Stimulated activated CD4-positive, alpha-beta T cell treated with anti-CD3 and anti-CD28 coated beads, TNF-alpha, amount 100 ng/mL, for 48 hours (primary cell): ENCODE measurements at places on chromosomes 1 and 21.

DNA sequence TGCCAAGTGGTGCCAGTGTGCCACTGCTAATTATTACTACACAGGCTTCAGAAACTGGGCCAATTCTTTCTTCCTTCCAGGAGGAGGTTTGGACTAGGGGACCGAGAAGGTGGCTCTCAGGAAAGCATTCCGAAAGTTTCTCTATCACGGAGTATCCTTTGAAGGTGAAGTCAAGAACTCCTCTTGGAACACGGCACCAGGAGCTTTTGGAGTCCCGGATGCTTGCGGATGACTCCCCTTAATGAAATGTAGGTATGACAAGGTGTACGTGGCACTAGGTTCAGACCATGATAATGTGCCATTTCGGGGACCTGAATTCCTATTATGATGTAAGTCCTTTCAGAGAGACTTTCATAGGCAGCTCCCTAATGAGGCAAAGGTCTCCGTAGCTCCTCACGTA lies 634.1 kb downstream of the KIF26B start:
- no peak for DNase-seq

DNA sequence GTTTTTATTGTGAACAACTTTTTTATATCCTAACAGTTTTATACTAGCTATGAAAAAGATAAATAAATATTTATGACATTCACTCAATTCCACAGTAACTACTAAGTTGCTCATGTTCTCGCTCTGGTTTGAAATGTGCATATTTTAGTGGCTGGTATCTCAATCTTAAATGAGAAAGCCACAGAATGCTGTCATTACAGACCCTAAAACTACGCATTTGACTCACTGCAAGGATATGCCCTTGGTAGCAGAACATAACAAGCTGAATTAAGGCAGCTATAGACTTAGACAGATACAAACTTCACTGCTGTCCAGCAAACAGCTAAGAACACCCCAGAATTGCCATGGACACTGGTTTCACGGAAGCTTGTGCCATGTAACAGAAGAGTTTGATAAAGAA lies 19.0 kb downstream of the DAB1 start:
- no peak for DNase-seq

DNA sequence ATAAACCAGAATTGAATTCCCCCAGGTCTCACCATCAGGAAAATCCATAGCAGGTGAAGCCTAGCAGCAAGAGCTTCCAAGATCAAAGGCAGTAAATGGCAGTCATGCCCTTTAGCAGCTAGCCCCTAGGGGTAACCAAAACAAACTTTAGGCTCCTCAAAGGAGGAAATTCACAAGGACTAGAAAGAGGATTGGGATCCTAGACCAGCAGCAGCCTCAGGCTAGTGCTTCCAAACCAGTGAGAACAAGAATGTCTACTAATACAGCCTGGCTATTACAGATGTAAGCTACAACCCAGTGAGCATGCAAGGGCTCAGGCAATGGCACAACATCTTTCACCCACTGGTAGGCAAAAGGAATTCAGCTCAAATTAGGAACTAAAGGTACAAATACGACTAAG lies 11.1 kb upstream of the RIMKLA start:
- DNase-seq = no peak

- no peak for DNase-seq
Observed at GRCh38 chr21:38042246-38042645, 126.0 kb upstream of the KCNJ6 start.

DNA sequence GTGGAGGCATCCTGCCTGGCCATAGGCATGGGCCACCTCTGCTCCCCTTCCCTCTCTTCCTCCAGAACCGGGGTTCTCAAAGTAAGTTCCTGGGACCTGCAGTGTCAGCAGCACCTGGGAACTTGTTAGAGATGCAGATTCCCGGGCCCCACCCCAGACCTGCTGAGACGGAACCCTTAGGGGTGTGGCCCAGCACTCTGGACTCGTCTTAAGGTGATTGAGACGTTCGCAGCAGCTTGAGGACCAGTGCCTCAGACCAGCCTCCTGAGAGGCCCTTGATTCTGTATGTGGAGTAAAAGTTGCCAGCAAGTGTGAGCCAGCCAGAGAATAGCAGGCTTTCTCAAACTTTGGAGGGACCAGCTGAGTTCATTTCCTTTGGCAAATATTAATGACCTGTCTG lies 14.2 kb downstream of the COQ8A start:
- DNase-seq = no peak

DNA sequence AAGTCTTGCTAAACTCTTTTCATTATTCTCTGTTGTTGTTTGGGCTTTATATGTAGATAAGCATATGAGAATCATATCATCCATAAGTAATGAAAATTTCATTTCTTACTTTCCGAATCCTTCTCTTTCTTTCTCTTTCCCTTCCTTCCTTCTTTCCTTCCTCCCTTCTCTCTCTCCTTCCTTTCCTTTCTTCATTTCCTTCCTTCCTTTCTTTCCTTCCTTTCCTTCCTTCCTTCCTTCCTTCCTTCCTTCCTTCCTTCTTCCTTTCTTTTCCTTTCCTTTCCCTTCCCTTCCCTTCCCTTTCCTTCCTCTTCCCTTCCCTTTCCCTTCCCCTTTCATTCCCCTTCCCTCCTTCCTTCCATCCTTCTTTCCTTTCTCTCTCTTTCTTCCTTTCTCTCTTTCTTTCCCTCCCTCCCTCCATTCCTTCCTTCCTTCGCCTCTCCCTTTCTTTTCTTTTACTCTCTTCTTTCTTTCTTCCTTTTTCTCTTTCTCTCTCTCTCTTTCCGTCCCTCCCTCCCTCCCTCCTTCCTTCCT lies 147.3 kb downstream of the UCK2 start:
- no peak for DNase-seq

DNA sequence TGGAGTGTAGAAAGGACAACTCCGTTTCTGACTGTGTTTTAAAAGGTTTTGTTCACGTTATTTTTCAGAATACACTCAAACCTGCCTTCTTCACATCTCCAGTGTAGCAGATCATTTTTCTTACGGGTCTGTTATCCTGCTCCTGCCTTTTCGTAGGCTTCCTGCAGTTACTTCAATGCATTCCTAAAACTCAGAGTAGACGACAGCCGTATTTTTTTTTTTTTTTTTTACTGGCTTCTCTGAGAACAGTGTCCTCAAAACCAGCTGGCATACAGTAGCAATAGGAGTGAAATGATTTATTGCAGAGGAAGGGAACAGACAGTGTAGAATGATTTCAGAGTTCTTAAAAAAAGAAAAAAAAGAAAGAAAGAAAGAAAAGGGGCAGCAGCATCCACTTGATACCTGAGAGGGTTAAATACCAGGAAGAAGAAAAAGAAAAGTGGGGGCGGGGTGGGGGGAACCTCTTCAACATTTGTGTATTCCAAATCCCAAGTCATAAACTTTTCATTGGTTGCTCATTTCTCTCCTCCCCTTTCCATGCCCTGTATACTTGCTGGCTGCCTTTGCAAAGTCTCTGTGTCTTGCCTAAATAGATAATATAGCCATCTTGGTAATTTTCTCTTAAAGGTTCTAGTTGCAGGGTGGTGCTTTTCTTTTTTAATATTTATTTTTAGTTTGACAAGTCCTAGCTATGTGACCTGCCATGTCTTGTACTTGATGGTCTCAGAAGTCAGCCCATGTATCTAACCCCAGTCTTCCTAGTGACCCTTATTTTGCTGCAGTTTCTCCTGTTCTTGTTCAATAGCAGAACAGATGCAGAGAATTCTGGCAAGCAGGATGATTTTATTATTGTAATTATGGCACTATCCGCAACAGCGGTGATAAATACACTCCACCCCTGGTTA lies 2.8 kb downstream of the TGFB2 start:
- DNase-seq = no peak

GRCh38 chr1:2961661-2962060 lies 59.6 kb upstream of the ACTRT2 start:
- DNase-seq = no peak

DNA sequence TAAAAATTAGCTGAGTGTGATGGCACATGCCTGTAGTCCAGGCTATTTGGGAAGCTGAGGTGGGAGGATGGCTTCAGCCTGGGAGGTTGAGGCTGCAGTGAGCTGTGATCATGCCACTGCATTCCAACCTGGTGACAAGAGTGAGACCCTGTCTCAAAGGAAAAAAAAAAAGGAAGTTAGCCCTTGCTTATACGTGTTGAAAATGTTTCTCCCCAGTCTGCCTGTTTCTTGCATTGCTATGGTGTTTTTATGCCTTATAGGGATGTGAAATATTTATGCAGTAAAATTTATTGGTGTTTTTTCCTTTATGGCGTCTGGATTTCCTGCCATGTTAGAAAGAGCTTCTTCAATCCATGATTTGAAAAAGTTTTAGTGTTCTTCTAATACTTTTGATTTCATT lies 3.6 kb upstream of the RERE start:
- DNase-seq = no peak

- DNase-seq = no peak
Observed at GRCh38 chr1:97647776-97648175, 273.1 kb downstream of the DPYD start.

GRCh38 chr1:107514841-107515240 lies 374.0 kb downstream of the NTNG1 start:
- no peak for DNase-seq

GRCh38 chr1:46461017-46461808 lies 28.4 kb upstream of the DMBX1 start:
- DNase-seq = no peak

DNA sequence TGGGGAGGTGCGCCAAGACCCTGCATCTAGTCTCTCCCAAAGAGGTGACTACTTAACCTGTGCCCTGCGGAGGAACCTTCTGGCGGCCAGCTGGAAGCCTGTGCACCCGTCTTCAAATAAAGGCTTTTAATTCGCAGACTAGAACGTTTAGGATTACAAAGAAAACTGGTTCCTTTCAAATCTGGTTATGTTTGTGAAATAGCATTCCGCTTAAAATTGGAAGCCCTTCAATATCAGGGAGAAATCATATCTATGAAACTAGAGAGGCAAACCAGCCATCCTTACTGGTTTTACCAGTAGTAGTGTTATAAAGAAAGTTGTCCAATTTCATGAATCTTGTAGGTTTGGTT lies 250.8 kb downstream of the FAM72C start:
- DNase-seq = no peak

- DNase-seq = no peak
Observed at GRCh38 chr1:167077128-167077867, 12.9 kb downstream of the GPA33 start.

DNA sequence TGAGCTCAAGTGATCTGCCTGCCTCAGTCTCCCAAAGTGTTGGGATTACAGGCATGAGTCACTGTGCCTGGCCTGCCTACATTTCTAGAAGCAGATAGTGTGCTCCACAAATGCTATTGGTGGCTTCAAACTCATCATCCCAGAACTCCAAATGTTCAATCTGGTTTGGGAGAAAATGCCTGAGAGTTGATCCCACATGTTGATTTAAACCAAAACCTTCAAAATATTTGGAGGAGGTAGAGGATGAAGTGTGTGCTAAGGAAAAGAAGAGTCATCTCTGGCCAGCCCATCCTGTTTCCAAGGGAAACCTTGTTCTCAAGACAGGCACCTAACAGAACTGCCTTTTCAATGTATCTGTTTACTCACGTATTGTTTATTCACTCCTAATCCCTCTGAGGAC lies 55.4 kb upstream of the GRHL3 start:
- no peak for DNase-seq

DNA sequence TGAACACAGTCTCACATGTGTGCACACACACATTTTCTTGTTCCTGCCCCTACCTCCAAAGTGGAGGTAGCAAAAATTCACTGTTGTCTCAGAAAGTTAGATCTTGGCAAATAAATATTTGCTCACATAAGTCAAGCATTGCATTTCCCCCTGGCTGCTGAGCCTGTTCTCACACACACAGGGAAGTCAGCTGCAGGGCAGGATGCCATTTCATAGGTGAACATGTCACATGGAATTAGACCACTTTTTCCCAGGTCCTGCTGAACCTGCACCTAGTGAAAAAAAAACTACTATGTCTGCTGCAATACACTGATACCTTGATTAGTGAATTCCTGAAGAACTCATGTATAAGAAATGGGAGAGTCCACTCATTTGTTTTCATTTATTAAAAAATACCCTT lies 5.3 kb upstream of the CD55 start:
- no peak for DNase-seq

DNA sequence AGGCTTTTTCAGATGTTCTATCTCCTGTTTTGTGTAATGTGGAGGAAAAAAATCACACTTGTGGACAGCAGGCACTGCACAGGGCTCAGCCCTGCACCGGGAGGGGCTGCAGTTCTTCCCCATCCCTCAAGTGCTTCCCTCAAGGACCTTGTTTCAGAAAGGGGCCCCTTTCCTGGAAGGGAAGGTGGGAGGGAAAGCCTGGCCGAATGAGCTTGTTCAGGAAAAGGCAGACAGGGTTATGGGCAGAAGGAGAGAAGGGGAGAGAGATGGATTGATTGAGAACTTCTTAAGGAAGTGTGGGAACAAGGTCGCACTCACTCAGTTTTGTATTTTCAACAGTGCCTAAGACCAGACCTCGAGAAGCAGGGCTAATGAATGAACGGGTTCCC lies 41.2 kb downstream of the OLFML2B start:
- DNase-seq = no peak

- DNase-seq = no peak
Observed at GRCh38 chr1:154777154-154777553, 92.9 kb downstream of the KCNN3 start.

DNA sequence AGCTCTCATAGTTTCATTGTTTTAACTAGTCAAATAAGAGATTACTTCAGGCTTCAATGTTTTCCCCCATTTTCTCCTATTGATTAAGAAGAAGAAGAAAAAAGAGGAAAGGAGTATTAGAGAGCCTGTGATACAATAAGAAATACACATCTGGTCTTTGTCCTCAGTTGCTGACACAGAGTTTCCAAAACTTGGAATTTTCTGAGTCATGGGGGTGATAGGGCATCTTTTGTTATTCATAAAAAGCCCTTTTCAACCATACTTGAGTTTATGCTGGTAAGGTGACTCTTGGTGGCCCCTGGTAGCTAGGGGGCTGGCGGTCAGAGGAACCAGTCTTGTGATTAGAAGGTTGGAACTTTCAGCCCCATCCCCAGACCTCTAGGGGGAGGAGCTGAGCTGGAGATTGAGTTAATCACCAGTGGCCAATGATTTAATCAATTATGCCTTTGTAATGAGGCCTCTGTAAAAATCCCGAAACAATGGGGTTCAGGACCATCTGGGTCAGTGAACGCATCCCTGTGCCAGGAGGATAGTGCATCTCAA lies 28.9 kb upstream of the KLF18 start:
- DNase-seq = no peak

- DNase-seq = no peak
Observed at GRCh38 chr1:89608319-89608983, 24.5 kb upstream of the LRRC8C start.

- DNase-seq = no peak
Observed at GRCh38 chr21:15967661-15968060, 237.9 kb downstream of the USP25 start.

DNA sequence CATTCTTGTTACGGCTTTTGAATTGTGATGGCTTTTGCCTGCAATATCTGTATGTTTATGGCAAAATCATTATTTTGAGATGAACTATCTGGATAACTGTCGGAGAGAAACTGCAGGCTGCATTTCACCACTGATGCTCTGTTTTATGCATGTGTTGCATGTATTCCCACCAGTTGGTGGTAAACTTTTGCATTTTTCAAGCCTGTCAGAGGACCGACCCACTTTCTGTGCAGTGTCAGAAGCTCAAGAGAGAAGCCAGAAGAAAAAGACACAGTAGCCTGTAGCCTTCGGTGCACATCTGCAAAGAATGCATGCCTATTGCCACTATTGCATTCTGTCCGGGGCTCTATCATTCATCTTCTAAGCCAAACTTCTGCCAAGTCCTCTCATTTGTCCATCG lies 41.6 kb downstream of the OLIG1 start:
- no peak for DNase-seq
